ENCODE measurements at places on chromosomes 2 and 18.

DNA sequence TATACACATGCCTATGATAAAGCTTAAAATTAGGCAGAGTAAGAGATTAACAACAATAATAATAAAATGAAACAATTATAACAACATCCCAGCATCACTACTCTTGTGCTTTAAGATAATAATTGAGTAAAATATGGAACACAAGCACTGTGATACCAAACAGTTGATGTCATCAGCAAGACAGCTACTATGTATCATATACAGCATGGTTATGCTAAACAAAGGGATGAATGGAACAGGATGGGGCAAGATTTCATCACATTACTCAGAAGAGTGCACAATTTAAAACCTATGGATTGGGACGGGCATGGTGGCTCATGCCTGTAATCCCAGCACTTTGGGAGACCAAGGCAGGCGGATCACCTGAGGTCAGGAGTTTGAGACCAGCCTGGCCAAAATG is 1221.0 kb downstream of the SUCLG1 start:
- no peak for DNase-seq

- peak; percentile 45 for DNase-seq
Observed at GRCh38 chr2:237471438-237472186, 15.4 kb upstream of the MLPH start.

DNA sequence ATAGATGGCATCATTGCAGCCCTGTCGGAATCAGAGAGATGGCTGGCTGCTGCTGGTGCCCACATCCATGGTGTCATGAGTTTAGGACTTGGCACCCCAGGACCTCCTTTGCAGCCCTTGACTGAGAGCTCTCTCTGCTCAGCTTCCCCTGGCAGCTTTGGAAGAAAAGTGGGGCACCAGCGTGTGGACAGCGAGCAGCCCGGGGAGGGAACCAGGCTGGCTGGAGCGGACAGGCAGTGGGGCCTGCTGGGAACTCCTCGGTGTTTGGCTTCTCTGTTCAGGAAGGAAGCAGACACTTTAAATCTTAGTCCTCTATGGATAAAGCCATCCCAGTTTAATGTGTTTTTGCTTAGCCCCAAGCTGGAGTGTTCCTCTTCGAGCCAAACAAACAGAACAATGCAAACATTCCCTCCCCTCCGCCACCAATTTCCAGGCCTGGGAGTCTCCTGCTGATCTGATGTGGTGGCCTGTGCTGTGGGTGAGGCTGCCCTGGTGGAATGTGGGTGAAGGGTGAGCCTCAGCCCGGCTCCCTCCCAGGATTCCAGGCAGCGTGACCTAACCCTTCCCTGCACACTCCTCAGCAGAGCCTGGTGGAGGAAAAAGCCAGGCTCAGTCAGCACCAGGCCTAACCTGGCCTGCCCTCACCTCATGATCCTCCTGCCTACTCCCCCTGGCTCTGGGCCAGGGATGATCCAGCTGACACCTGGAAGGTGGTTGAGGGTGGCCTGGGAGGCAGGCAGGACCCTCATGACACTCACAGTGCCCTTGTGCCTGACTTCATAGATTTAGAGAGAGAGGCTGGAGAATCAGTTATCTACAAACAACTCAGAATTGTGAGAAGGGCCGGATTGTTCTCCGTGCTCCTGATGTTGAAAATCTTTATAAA is 21.6 kb upstream of the ITGB6 start:
- no peak for DNase-seq

- DNase-seq = no peak
Observed at GRCh38 chr2:119721462-119721861, 38.3 kb upstream of the PTPN4 start.

GRCh38 chr18:26722565-26722931 is 143.0 kb downstream of the AQP4 start:
- no peak for DNase-seq

- DNase-seq = no peak
Observed at GRCh38 chr2:46763861-46764260, 151.7 kb downstream of the MCFD2 start.

DNA sequence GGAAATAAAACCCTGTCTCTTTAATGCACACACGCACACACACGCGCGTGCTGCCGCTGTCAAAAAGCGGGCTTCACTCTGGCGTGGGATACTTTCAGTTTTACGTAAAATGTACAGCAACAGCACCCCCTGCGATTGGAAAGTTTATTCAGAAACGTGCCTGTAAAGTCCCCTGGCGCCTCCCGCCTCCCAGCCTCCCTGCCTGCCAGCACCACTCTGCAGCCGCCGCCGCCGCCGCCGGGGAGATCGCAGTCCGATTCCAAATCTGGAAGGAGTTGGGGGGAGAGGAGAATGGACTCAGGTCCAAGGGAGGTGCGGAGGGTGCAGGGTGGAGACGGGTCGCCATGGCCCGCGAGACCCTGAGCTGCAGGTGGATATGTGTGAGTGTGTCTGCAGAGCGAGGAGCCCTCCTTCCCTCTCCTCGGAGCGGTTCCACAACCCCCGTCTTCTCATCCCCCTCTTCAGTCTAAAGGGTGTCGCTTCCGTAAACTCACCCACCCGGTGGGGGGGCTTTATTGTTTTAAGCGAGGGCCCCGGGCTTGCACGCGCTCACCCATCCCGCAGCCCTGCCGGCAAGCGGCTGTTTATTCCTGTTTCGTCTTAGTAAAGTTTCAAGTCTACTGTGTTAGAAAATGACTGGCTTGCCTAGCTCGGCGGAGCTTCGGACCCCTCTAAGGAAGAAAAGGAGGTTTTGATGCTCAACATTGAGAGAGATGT is 1.8 kb upstream of the BCL11A start:
- DNase-seq = peak; percentile 7

DNA sequence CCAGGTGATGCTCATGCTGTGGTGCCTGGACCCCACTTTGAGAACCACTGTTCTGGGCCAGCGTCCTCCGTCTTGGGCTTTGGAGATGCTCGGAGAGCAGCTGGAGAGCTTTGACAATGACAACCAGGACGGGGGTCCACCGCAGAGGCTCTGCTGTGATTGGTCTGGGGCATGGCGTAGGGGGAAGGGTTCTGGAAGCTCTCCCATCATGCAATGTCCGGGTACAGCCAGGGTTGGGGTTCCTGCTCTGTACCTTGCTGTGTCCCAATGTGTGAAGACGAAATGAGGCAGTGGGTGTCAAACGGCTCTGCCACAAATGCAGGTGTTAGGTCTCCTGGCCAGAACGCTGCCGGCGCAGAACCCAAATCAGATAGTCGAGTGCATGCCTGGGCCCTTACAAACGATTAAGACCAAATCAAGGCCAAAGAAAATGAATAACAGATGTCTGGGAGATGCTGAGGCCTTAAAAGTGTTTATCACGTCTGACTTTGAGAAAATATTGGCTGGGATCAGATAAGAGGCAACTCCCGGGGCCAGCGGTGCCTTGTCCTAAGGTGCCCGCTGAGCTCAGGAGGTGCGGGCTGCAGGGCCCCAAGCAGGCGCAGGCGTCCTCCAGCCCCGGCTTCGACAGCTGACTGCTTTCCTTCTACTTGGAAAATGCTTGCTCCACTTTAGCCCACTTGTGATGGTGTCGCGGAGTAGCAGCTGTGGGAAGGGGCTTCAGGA is 117.2 kb downstream of the VAPA start:
- DNase-seq = no peak

DNA sequence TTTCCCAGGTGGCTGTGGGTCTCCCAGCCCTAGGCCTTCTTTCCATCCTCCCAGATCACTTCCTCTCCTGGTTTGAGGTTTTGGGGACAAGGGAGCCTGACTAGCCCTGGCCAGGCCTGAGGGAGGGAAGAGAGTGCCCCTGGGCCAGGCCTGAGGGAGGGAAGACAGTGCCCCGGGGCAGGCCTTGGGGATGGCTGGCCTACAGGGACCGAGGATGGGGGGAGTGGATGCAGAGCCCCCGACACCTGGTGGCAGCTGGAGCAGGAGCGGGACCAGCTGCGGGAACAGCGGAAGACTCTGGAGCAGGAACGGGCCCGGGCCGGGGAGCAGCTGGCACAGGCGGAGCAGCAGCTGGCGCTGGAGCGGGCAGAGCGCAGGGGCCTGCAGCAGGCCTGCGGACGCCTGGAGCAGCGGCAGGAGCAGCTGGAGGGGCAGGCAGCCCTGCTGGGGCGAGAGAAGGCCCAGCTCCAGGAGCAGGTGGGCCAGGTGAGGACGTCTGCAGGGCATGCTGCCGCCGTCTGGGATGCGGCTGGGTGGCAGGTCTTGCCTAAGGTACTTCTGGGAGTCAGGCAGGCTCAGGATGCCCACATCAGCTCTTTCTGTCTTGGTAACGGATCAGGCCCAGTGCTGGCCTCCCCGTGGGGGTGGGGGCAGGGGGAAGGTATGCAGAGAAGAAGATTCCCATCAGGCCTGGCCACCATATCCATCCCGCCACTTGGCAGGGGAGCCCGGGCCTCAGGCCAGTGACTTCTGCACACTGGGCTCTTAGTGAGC is 29.2 kb downstream of the CROCC2 start:
- no peak for DNase-seq

- DNase-seq = no peak
Observed at GRCh38 chr2:168781191-168781817, 21.1 kb upstream of the NOSTRIN start.

- no peak for DNase-seq
Observed at GRCh38 chr2:104733226-104733943, 120.5 kb upstream of the POU3F3 start.

GRCh38 chr2:40606862-40607261 is 155.0 kb upstream of the SLC8A1 start:
- no peak for DNase-seq

DNA sequence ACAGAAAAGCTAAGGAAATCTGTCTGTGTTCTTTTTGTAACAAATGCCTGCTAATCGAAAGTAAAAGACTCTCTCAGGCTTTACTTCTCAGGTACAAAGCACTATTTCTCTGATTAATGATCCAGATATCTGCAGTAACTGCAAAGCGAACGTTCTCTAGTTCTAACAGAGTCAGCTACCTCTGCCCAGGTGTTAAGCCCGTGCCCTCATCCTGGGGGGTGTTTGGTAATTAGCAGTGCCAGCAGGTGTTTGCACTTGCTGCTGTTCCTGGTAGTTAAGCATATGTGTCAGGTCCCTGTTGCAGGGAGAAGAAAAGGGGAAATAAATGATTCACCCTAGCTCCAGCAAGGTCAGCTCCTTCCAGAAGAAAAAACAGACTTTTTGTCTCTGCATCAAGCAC is 58.8 kb upstream of the CRIM1 start:
- DNase-seq = no peak

GRCh38 chr18:41955688-41956087 is 654 bp downstream of the PIK3C3 start:
- no peak for DNase-seq

DNA sequence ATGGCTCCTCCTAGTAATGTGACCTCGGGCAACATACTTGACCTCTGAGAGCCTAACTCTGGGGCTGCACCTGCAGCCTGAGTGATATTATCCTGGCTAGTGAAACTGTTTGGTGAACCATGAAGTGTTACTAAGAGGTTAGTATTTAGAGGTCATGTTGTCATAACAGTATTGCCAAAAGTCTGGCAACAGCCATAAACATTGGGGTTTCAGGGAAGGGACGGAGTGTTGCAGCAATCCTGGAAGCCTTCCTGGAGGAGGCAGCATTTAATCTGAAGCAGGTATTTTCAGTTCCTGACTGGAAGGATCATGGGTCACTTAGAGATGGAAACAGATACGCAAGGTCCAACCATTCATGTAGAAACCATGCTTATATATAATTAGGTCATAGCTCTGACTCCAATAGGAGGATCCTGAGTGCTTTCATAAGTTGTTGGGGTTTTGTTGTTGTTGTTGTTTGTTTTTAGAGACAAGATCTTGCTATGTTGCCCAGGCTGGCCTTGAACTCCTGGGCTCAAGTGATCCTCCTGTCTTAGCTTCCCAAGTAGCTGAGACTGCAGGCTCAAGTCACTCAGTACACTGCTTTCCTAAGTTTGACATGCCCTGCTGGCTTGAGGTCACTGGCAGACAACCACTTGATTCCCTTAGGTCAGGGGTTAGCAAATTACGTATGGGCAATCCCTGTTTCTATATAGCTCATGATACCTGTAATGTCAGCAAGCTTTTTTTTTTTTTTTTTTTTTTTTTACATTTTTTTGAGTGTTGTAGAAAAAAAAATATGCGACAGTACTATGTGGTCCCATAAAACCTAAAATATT is 21.5 kb downstream of the GPR39 start:
- no peak for DNase-seq

GRCh38 chr2:236579048-236579745 is 9.6 kb downstream of the ACKR3 start:
- no peak for DNase-seq

GRCh38 chr2:197286805-197287595 is 23.6 kb downstream of the ANKRD44 start:
- DNase-seq = peak; percentile 53

- no peak for DNase-seq
Observed at GRCh38 chr18:23487738-23488570, 15.4 kb upstream of the RMC1 start.

- DNase-seq = peak; percentile 92
Observed at GRCh38 chr2:172836347-172836821, 100.7 kb downstream of the RAPGEF4 start.

DNA sequence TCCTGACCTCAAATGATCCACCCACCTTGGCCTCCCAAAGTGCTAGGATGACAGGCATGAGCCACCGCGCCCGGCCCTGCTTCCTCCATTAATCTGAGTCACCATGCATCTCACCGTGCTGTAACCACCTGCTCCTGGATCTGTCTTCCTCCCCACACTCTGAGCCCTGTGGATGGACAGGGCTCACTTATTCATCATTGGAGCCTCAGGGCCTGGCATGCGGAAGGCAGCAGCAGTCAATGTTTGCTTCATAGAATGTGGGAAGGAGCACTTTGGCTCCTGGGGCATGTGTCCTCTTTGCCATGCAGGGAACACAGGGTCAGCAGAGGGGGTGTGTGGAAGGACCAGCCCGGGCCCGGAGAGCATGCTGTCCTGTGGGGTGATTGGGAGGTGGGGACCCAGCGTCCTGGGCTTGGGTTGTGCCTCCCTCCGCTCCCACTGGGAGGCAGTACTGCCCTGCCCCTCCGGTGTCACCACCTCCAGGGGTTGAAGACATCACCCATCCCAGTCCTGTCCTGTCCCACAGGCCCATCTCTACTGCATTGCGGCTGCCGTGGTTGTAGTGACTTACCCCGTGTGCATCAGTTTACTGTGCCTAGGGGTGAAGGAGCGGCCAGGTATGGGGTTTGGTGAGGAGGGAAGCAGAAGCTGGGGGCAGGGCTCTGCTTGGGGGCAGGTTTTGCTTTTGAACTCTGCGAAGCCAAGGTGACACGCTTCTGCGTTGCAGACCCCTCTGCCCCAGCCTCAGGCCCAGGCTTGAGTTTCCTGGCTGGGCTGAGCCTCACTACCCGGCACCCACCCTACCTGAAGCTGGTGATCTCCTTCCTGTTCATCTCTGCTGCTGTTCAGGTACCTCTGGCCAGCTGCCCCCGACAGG is 11.5 kb downstream of the MFSD2B start:
- DNase-seq = no peak

DNA sequence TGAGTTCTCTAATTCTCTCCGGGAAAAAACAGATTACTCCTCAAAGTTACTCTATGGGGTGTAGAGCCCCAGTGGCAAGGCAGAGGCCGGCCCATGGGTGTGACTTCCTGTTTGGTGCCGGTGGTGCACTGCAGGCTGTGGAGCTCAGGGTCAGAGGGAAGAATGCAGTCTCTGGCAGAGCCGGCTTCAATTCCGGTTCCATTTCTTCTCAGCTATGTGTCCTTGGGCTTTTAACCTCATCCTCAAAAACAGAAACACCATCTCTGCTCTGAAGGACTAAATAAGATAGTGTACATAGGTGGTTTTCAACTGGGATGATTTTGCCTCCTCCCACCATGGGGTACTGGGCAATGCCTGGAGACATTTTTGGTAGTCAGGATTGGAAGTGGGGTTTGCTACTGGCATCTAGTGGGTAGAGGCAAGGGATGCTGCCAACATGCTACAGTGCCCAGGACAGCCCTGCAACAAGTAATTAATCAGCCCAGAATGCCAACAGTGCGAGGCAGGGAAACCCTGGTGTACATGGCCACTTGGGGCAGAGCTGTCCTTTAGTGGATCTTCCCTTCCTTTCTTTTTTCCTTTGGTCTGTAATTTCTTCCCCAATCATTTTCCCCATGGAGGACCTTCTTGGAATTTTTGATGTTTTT is 81.2 kb downstream of the INSIG2 start:
- no peak for DNase-seq

Data from SW 1271 (cell line).